ENCODE measurements at places on chromosomes 16 and 17.

- no peak for DNase-seq
Observed at GRCh38 chr17:41315814-41316445, 420 bp upstream of the KRTAP17-1 start.

DNA sequence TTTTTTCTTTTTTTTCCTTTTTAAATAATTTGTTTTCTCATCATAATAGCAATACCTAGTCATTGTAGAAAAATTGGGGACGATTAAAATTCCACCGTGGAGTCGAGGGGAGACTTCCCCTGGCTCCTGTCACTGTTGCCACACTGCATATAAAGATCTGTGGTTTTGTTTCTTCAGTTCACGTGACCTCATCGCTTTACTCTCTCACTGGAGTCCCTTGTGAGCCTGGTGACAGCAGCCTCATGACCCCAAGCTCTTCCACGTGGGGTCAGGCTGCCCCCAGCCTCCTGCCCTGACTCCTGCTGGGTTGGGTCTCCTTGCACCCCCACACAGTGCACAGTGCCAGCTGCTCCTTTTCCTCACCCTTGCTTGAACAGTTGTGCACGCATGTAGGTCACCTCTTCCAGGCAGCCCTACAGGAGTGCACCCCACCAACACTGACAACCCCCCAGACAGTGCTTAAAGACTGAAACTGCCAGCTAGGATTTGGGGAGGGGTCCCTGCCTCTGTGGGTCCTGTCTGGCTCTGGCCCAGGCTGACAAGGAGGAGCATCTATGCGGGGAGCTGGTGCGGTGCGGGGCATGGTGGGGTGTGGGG lies 7.3 kb upstream of the METRNL start:
- no peak for DNase-seq

GRCh38 chr17:78541488-78542206 lies 35.5 kb downstream of the DNAH17 start:
- DNase-seq, result no peak

GRCh38 chr17:8141741-8142140 lies 10.5 kb downstream of the PER1 start:
- DNase-seq, result no peak

DNA sequence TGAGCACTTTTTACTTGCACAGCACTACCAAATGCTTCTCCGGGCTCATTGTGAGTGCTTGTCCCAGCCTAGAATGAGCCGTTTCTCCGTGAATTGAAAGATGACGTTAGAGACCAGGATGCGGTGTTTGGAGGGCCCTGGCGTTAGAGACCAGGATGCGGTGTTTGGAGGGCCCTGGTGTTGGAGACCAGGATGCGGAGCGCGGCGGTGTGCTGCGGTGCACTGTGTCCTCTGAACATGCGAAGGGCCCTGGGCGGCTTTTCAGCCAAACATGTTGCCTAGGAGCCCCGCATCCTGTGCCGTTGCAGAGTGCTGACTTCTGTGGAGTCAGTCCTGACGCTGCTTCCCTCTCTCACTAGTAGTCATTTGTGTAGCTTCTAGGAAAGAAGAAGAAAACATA lies 42.7 kb downstream of the BANP start:
- DNase-seq, result no peak

DNA sequence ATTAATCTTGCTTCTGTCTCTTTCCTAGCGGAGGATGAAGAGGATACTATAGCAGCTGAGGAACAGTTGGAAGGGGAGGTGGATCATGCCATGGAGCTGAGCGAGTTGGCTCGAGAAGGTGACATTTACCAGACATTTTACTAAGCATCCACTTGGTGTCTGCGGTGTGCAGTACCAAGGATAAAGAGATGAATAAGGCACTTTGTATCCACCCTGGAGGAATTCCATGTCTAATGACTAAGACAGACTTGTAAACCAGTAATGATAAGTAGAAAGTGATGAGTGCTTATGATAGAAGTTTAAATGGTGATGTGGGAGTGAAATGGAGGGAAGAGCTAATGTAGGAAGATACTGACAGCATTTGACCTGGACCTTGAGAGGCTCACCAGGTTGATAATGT lies 12.0 kb downstream of the SRCAP start:
- no peak for DNase-seq

GRCh38 chr16:66263973-66264310 lies 102.5 kb upstream of the CDH5 start:
- no peak for DNase-seq

GRCh38 chr17:9228408-9229159 lies 207.3 kb downstream of the NTN1 start:
- no peak for DNase-seq

- DNase-seq, result no peak
Observed at GRCh38 chr17:44593156-44593555, 35.9 kb downstream of the FZD2 start.

- no peak for DNase-seq
Observed at GRCh38 chr17:74972973-74973328, 392 bp upstream of the HID1 start.

DNA sequence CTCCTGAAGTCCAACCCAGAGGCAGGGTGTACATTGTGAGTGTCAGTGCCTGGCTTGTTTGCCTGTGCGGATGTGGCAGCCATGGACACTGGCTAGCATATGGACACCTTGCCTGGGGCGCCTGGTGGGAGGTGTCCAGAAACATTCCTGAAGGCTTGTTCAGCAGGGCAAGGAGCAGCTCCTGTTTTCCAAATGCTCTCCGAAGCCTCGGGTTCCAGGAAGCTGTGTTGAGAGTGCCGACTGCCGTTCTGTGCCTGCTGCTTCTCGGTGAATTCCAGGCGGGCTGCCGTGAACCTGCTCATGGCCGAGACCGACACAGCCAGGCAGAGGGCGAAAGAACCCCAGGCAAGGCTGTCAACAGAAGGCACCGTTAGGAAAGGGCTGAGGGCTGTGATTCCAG lies 10.9 kb upstream of the DHRS7C start:
- no peak for DNase-seq

DNA sequence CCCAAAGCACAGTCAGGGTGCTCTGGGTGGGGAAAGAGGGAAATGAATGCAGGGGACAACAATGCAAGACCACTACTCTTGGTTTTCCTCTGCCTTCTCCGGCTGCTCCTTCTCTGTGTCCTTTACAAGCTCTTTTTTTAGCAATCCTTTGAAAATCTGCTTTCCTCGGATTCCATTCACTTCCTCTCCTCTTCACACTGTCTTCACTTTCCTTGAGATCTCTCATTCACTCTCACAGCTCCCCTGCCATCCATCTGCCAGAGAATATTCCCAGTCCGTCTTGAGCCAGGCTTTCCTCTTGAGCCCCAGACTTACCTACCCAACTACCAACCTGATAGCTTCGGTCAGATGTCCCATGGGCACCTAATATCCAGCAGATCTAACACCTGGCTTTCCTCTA lies 11.0 kb upstream of the SPOP start:
- DNase-seq, result no peak

DNA sequence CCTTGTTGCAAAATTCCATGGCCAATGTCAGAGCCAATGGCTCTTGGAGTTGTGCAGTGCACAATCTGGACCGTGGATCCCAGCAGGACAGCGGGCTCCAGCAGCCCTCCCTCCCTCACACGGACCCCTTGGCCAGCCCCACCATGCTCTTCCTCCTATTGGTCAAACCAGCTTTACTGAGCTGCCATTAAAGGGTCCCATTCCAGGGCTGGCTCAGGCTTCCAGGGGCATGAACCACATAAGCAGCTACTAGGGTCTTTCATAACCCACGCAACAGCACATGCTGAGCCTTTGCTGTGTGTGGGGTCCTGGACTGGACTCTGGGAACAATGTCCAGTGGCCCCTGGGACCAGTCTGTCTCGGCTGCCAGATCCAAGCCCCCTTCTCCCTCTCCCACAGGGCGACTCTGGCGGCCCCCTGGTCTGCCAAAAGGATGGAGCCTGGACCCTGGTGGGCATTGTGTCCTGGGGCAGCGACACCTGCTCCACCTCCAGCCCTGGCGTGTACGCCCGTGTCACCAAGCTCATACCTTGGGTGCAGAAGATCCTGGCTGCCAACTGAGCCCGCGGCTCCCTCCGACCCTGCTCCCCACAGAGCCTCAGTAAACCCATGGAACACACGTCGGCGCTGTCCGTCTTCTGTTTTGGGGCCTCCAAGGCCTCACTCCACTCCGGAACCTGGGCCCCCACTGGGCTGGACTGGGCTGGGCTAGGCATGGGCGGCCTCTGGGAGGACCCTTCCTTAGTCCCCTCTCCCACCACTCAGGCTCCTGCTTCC lies 5.7 kb downstream of the CTRB1 start:
- no peak for DNase-seq

DNA sequence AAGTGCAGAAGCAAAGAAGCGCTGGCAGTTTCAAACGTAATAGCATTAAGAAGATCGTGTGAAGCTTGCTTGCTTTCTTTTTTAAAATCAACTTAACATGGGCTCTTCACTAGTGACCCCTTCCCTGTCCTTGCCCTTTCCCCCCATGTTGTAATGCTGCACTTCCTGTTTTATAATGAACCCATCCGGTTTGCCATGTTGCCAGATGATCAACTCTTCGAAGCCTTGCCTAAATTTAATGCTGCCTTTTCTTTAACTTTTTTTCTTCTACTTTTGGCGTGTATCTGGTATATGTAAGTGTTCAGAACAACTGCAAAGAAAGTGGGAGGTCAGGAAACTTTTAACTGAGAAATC lies 17.4 kb upstream of the RAB11FIP4 start:
- DNase-seq, result no peak

GRCh38 chr16:22732400-22732799 lies 81.6 kb upstream of the HS3ST2 start:
- no peak for DNase-seq

GRCh38 chr17:1515640-1516387 lies 598 bp downstream of the INPP5K start:
- DNase-seq, result peak; percentile 33

- no peak for DNase-seq
Observed at GRCh38 chr16:34803683-34804416, 1344.4 kb downstream of the TP53TG3F start.

DNA sequence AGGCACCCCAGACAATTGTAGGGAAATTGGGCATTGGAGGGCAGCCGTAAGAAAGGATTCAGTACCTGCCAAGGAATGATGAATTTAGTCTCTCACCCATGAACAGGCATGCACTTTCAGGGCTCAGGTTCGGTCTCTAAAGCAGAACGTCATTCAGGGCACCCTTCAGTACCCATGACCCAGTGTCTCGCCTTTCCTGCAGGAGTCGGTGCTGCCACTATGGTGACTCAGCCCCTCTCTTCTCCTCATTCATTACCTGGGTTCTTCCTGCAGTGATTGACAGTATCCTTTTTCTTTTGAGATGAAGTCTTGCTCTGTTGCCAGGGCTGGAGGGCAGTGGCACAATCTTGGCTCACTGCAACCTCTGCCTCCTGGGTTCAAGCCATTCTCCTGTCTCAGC lies 8.4 kb downstream of the SOST start:
- no peak for DNase-seq

DNA sequence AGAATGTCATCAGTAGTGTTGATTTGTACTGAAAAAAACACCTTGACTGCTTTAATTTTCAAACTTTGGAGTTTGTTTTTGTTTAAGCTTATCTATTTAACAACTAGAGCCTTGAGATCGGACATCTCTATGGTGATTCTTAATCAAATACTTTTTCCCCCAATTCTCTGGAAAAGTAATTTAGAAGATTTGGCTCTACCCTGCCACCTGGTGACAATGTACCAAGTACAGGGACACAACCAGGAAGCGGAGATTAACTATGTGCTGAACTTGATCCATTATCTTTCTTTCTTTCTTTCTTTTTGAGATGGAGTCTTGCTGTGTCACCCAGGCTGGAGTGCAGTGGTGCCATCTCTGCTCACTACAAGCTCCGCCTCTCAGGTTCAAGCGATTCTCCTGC lies 30.8 kb downstream of the USP43 start:
- DNase-seq, result no peak

- DNase-seq, result no peak
Observed at GRCh38 chr16:71672125-71672524, 46.1 kb downstream of the MARVELD3 start.

GRCh38 chr17:46013502-46014165 lies 14.6 kb downstream of the STH start:
- no peak for DNase-seq

DNA sequence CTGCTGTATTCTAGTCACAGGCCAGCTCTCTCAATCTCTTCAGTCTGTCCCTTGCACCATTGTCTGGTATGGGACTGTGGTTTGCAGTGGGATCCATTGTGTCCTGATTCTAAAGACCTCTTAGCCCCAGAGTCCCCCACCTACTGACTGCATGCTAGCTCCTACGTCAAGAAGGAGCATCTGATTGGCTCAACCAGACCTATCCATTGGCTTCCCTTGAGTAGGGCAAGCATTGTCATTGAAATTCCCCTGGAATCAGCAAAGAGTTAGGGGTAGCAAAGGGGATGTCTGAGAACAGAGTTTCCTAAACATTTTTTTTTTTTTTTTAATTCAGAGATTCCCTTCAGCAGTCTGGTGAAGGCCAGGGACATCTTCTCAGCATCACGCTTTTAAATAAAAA lies 175.3 kb upstream of the MPHOSPH6 start:
- no peak for DNase-seq

- DNase-seq, result no peak
Observed at GRCh38 chr17:66953630-66954020, 10.9 kb upstream of the CACNG4 start.

DNA sequence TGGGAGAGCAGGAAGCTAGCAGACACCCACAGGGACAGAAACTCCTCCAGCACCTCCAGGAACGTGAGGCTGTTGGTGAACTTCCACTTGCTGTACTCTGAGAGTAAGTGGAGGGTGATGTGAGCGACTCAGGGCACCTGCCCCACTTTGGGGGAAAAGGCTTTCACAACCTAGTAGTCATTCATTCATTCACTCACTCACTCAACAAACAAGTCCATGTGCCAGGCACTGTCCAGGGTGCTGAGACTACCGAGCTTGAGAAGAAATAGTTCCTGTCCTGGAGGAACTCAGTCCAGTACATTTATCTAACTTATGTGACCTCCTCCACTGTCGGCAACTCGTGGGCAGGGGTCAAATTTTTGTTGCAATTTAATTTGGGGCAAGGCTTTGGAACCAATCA lies 26.6 kb downstream of the LGALS9 start:
- no peak for DNase-seq

DNA sequence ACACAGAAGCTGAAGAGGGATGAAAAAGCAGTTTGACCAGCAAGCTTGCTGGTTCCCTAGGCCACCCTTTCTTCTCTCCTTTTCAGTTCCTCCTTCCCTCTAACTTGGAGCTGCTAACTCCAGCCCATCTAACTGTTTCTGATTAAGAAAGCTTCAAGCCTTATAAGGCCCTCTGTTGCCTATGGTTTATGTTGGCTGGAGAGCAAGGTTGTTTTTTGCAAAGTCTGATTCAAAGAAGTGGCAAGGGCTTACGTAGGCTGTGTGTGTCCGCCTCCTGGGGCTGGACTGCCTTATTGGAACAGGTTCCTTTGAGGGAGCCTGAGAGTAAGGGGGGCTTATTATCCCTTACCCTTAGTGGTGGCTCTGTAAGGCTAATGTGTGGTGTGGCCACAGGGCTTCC lies 7.1 kb downstream of the AKAP1 start:
- no peak for DNase-seq

All from neural crest cell (in vitro differentiated cells).